ENCODE measurements at places on chromosomes 13 and 19. TPM values are rescaled to one million over a fixed set of nuclear protein-coding genes. Genes with fewer than 3 reads are reported as not detected.

GRCh38 chr13:27449081-27449603 is 1.2 kb downstream of the MTIF3 start:
- DNase-seq, result no peak

The EPSTI1 gene
- polyA plus RNA-seq, result 12.0 TPM

DNA sequence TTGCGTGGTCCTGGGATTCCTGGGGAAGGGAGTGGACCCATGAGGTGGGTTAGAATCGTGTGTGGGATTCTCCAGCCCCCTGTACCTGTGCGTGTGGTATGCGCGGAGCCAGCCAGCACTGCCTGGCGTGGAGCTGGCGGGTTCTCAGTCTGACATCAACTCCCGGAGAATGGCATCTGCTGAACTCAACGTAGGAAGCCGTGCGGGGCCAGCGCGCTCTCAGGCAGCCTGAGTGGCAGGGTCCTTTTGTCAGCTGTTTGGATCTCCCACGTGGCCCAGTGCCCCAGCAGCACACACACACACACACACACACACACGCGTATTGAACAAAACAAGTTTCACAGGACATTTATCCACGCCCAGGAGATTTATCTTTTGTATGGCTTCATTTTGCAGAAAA is 28.1 kb downstream of the ATP4B start:
- DNase-seq, result no peak

The SRRM5 gene
- 0.70 TPM for polyA plus RNA-seq

The APOC4 gene
- not detected for polyA plus RNA-seq

DNA sequence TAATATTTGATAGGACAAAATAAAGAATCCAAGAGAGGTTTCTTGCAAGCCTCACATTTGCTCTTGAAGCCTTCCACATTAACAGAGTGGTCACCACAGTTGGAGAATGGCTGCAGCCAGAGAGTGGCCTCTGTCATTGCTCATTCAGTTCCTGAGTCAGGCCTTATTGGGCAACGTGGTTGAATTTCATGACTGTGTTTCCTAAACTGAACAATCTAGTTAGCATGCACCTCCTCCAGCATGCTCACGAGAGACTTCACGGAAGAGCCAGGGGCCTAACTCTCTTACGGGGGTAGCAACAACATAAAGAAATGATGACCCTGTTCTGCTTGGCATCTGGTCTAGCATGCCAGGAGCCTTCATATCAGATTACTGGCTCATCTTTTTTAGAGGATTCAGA is 9.6 kb upstream of the UBL3 start:
- no peak for DNase-seq
